Activated CD8-positive, alpha-beta memory T cell treated with anti-CD3 and anti-CD28 coated beads for 1 hour (primary cell): ENCODE measurements at places on chromosomes 7 and 10.

- DNase-seq = no peak
Measured at GRCh38 chr10:71782917-71783490, 9.7 kb upstream of the VSIR start.

DNA sequence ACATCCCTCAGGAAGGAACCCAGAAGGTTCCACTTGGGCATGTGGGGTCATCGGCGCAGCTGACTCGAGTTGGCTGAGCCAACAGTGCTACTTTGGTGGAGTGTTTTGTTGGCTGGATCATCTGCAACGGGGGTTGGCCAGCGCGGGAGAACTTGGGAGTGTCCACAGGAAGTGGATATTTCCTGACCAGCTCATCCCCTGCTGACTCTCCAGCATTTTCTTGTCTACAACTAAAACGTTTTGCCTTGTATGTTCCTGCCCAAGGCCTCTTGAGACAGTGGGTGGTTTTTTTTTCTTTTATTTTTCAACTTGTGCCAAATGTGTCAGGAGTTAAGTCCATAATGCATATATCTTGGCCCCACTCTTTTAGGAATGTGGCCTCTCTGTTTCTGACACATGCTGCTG lies 208.6 kb downstream of the ZNF365 start:
- DNase-seq = no peak

GRCh38 chr7:111080495-111081105 lies 10.3 kb upstream of the LRRN3 start:
- DNase-seq = no peak

- no peak for DNase-seq
Measured at GRCh38 chr10:71447676-71448075, 51.0 kb downstream of the CDH23 start.

GRCh38 chr10:62831346-62831745 lies 15.2 kb upstream of the EGR2 start:
- no peak for DNase-seq

DNA sequence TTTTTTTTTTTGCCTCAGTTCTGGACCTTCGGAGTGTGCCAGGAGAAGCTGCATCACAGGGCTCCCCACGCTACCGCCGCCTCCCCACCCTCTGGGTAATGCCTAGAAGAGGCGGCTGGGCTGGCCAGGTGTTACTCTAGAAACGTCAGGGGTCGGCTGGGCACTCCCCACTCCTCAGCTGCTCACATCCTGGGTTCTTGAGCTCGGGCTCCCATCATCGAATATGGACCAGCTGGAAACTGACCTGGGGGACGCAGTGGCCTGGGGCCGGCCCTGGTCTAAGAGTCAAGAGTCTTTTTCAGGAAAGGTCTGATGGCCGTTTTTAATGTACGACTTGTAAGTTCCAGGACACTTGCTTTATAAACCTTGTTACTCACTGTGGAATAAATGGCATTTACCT lies 326.5 kb downstream of the WDR37 start:
- no peak for DNase-seq

DNA sequence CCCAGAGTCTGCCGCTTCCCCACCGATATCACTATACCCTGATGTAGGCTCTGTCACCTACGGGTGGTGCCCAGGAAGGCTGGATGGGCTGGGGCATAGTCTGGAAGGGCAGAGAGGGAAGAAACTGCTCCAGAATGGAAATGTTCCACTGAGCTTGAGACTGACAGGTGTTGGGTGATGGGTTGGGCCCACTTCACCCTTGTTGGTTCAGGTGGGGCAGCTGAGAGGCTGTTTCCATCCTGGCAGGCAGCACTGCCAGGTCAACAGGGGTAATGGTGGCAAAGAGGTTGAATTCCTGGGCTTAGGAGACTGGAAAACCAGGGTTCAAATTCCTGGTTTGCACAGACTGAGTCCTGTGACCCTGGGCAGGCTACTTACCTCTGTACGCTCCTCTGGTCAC lies 28.5 kb upstream of the FRAT2 start:
- no peak for DNase-seq

- no peak for DNase-seq
Measured at GRCh38 chr10:14740684-14741247, 33.9 kb downstream of the FAM107B start.

- DNase-seq = no peak
Measured at GRCh38 chr7:21938463-21938862, 7.2 kb downstream of the CDCA7L start.

GRCh38 chr7:149669121-149669818 lies 104.1 kb downstream of the ZNF467 start:
- DNase-seq = no peak

- DNase-seq = no peak
Measured at GRCh38 chr10:110370006-110370405, 65.3 kb upstream of the SMNDC1 start.

DNA sequence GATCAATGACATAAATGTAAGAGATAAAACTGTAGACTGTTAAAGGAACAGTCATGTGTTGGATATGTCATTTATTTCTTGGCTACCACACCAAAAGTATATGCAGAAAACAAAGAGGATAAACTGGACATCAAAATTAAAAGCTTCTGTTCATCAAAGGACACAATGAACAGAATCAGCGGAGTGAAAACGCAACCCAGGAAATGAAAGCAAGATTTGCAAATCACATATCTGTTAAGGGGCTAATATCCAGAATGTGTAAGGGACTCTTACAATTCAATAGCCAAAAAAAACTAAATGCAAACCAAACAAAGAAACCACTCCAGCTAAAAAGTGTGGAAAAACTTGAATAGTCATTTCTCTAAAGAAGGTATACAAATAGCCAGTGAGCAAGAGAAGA lies 164.3 kb downstream of the ZMYND11 start:
- no peak for DNase-seq

- no peak for DNase-seq
Measured at GRCh38 chr10:75826846-75827245, 395.4 kb downstream of the LRMDA start.

DNA sequence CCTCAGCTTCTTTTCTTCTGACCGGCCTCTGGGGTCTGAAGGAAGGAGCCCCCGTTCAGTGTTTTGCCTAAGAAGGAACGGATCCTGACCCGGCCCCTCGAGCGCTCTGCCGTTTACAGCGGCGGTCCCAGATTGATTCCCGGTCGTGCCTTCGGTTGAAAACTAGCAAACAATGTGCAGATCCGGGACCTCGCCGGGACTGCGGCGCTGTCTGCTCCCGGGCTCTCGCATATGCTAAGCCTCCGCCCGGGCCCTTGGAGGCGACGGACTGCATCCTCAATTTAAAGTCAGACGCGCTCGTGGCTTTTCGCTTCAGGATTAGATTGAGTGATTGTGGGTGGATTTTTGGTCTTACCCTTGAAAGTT lies 559 bp downstream of the DBF4 start:
- DNase-seq = no peak

GRCh38 chr10:79229071-79229541 lies 118.2 kb upstream of the PPIF start:
- no peak for DNase-seq

- no peak for DNase-seq
Measured at GRCh38 chr10:70909326-70909935, 21.1 kb upstream of the PCBD1 start.

DNA sequence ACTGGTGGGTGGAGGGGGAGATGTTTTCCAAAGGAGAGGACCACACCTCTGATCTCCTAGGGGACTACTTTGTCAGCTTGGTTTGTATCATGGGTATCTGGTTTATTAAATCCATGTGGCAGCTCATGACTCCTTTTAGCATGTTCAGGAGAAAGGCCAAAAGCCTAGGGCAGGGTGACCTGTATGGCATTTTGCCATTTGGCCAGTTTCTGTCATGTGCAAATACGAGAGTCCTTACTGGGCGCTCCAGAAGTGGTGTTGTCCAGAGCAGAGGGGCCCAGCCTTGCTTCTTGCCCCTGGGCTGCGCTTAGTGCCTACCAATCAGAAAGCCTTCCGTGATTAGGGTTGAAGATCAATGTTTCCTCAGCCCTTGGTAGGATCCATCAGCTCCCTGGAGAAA lies 31.0 kb downstream of the ADRA2A start:
- no peak for DNase-seq

DNA sequence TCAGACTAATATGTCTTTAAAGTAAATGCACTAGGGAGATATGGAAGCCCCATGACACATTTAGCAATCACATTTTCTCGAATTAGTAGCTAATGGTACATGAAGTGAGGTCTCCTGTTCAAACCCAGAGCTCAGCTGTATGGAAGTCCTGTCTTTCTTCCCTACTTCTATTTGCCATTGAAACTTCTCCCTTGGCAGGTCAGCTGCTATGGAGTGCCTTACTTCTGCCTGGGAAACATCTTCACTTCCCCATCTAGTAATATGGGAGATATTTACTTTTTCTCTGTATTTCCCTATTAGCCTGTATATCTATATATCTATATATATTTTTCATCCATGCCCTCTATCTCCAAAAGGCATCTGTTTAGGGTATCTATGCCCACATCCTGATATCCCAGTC lies 225.3 kb upstream of the INHBA start:
- no peak for DNase-seq

GRCh38 chr7:3028071-3028757 lies 15.5 kb downstream of the CARD11 start:
- no peak for DNase-seq

GRCh38 chr7:87600130-87601124 lies at the start of gene ABCB1:
ABCB1 (minus strand) TSS chr7:87600884; CDS start chr7:87600184, 700 bp downstream.
- peak; percentile 3 for DNase-seq

- DNase-seq = no peak
Measured at GRCh38 chr7:38903057-38903456, 5.9 kb downstream of the VPS41 start.

GRCh38 chr10:8238986-8239385 lies 184.5 kb downstream of the GATA3 start:
- DNase-seq = no peak

DNA sequence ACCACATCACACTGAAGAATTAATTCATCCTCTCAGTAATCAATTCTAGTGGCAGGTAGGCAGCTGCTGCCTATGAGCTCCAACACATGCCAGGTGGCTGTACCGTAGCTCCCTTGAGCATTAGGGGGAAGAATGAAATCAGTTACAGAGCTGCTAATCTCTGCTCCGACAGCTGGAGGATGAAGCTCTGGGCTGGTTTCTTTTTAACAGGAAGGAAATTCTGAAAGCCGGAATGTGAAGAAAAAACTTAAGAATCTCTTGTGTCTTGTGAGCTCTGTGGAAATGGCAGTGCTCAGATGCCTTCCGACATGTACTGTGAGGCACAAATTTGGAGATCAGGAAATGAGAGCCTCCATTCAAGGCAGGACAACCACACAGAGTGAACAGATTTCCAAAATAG lies 2.8 kb upstream of the AHCYL2 start:
- DNase-seq = no peak

DNA sequence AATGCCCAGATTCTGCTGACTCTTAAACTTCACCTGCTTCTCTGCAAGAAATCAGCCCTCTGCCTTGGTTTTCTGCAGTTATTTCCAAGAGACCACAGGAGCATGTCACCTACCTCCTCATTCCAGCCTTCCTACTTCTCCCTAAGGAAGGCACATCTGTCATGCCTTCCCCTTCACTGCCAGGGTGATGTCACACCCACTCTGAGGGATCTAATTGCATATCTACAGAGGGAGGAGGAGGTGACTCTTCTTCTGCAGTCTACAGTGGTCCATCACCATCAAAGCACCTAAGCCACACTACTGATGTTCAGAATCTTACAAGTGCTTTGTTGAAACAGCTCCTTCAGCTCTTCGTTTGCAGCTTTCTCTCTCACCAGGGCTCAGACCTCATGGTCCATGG lies 275.5 kb downstream of the FGFR2 start:
- no peak for DNase-seq

DNA sequence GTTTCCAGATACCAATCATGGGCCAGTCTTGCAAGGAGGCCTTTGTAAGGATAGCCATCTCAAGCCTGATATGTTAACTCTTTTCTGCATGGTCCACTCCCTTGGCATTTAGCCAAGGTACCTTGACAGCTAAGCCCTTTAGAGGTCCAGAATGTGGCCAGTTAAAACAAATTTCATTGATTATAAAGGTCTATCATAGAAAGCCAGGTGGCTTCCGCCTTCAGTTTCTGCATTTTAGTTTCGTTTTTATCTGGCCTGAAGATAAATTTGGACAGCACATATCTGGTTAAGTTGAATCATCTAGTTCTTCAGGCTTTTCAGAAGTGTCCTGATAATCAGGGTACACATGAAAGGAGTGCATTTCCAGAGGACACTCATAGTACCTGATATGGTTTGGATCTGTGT lies 30.7 kb downstream of the ANKIB1 start:
- DNase-seq = no peak

DNA sequence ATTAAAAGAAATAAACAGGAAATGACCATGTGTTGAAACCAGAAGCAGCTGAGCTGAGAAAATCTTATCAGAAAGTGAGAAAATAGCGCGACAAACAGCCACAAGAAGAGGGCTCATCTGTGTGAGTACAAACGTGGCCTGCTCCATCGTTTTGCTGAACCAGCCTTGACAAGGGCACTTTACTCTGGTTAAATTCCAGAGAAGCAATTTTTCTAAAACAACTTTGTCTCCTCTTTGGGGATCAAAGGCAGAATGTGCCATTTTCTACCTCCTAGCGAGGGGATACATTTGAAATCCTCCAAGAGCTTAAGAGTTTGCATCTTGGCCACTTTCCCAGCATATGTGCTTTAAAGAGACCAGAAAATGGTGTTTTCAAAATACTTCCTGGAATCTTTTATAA lies 51.3 kb upstream of the VIPR2 start:
- no peak for DNase-seq

DNA sequence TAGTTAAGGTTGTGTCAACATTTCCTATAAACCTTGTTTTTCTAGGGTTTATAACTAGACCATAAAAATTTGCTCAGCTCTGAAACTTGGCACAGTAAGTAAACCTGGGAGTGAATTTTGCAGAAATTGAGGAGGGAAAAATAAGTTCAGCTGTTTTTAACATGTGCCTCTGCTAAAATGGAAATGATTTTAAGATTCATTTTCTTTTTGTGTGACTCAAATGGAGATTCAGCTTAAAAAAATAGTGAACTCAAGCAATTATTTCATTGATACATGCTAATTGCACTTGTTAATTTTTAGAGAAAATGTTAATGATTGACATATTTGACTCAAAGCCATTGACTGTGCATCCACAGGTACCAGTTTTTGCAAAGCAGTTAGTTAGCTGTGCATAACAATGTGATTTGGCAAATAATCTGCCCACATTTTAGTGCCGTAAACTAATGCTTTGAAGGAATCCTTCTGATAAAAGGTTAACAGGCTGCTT lies 68.5 kb upstream of the ZNF438 start:
- no peak for DNase-seq

DNA sequence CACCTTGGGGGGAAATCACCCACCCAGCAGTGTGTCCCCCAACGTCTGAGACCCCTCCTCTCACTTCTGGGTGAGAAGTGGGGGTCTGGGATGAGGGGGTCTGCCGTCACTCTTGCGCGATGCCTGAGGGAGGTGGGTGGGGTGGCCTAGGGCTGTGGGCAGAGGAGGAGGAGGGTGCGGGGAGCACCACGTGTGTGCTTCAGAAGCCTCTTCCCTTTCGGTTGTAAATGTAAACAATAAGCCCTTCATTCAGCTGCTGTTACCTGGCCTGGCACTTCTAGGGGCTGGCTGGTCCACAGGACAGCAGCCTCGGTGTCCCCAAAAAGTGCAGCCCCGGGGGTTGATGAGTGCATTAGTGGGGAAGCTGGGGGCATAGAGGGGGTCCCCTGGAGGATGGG lies 1.3 kb downstream of the CLIP2 start:
- no peak for DNase-seq
